ENCODE measurements at places on chromosomes 7 and 10.

- no peak for DNase-seq
Measured at GRCh38 chr7:141043616-141044015, 28.9 kb upstream of the MRPS33 start.

- no peak for DNase-seq
Measured at GRCh38 chr7:19470031-19470430, 238.8 kb downstream of the POLR1F start.

DNA sequence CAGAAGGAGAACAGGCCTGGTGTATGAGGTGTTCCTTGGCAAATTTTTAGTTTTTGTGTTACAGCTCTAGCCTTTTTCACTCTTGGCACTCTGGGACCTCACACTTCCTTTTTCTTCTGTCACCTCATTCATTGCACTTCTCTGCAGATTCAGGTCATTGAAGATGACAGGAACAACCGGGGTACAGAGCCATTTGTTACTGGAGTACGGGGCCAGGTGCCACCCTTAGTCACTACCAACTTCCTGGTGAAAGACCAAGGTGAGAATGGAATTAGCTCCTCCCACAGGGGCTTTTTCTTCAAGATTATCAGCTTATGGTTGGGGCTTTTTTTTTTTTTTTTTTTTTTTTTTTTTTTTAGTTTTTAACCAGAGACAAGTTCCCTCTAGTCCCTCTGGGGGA, 18.5 kb upstream of the CHCHD1 start:
- no peak for DNase-seq

- DNase-seq, result no peak
Measured at GRCh38 chr10:122279725-122280141, 8.6 kb downstream of the BTBD16 start.

DNA sequence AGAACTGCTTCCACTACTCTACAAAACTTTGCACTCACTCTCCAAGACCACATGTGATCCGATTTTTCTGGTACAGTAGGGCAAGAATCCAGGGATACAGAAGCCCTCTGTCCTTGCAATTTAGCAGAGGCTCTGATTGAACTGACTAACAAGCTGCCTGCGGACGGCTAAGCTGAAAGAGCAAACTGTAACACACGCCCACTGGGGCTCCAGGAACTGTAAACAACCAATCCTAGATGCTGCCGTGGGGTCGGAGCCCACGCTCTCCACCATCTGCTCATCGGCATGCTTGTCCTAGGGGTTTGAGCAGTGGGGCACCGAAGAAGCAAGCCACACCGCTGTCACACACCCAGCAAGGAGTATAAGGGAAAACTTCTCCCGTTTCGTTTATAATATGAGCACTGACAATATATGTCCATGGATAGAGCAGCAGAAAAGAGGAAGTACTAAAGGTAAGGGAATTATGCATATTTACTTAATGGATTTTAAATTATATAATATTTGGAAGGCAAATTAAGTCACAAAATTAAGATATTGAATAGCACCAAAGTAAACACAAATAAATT, 634.4 kb upstream of the POT1 start:
- no peak for DNase-seq

DNA sequence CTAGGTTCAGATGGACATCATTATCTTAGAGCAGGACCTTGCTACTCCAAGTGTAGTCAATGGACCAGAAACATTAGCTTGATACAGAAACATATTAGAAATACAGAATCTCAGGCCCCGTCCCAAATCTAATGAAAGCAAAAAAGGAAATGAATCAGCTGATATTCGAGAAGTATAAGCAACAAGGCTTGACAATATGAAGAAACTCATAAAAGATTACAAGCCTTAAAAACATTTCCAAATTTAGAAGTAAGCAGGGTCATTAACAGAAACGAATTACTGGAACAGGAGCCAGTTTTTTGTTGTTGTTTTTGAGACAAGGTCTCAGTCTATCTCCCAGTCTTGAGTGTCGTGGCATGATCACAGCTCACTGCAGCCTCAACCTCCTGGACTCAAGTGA, 40.5 kb upstream of the GSAP start:
- DNase-seq, result no peak

GRCh38 chr7:38229386-38229785, 44.0 kb downstream of the TARP start:
- no peak for DNase-seq

DNA sequence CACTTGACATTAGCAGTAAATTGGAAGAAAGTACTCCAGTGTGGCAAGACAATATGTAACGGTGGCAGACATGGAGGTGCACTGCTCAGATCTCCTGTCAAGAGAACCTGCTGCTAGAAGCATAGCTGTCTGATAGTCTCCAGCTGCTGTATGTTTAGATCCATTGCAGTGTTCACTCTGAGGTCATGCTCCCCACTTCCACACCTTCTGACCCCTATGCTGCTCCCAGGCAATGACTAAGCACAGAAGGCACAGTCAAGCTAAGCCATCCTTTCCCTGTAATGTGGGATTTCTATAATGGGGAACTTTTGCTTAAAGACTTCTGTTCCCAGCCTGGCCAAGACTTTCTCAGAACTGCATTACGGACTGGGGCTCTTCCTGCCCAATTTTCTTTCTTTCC, 315.8 kb downstream of the HPSE2 start:
- DNase-seq, result no peak

- no peak for DNase-seq
Measured at GRCh38 chr10:71846816-71847215, 4.2 kb downstream of the PSAP start.

GRCh38 chr7:44852590-44852989, 4.7 kb upstream of the H2AZ2 start:
- no peak for DNase-seq

DNA sequence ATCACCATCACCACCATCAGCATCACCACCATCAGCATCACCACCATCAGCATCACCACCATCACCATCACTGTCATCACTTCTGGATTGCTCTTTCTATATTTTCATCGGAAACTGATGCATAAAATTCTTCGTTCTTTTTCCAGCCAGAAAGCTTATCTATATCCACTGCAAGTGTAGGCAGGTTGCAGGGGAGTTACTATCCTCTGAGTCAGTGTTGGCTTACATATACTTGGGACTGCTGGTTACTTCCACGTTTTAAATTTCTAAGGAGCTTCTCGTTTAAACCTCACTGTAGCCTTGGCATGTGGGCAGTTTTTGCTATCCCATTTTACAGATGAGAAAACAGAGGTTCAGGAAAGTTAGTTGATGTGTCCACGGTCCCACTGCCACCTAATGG, 66.1 kb downstream of the FOXL3 start:
- no peak for DNase-seq

DNA sequence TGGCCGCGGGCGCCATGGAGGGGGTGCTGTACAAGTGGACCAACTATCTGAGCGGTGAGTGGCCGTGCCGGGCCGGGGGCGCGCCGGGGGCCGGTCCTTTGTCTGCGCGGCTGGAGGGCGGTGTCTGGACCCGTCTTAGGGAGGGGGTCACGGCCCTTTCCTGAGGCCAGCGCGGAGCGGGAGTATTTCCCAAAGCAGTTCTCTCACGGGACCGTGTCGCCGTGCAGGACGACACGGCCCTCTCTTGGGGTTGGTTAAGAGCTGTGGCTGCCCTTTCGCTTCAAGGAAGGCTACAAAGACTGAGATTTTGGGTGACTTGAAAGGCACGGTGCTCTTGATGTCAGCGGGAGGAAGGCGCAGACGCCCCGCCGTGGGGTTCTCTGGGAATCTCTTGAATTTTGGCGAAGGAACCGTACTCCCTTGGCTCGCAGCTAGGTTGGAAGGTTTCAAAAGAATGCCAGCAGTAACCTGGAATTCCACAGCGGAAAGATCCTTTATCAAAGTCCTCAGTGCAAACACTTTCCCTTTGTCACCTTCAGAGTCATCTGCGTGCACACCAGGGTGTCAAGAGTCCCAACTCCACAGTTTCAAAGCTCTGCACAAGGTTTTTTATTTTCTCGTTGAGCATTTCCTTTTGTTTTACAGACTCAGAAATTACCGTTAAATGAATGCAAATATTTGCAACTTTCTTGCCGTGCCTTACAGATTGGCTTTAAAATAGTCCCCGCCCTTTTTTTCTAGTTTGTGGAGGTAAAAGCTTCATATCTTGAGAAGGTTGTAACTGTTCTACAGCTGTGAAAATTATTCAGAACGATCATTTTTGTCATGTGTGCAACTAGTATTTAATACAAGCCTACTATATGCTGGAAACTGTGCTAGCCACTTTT, 780 bp downstream of the PLEKHA8 start:
- no peak for DNase-seq

DNA sequence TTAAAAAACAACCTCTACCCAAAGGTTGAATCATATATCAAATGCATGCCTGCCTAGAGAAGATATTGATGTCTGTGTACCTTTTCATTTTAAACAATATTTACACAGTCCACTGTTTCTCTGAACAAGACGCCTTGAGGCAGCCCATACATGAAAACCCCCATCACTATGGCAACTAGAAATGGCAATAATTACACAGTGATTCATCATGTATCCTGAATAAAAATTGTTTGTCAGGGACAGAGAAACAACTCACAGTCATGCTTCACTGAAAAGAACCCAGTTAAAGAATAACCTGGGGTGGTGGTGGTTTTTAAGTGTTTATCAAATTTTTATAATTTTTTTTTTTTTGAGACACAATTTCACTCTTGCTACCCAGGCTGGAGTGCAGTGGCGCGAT, 19.7 kb downstream of the DNAJC12 start:
- DNase-seq, result no peak

DNA sequence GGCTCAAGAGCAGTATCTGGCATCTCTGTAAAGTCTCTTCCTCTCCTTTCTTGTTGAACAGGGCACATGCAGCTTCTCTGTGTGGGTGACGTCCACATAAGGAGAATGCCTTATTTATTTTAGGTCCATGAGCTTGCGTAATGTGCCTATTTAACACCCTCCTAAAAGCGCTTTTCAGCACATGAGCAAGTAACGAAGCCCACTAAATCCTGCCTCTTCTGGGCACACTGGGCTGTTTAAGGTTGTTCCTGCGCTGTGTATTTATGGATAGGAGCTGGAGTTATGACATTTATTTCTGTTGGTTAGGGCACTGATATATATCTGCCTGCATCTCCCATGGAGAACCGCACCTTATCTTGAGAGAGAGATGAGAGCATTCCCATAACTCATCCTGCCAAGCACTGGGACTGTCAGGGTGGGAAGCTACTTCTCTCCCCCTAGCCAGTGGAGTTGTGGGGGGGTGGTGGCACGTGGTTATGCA, 76.1 kb downstream of the LRRC4 start:
- no peak for DNase-seq

DNA sequence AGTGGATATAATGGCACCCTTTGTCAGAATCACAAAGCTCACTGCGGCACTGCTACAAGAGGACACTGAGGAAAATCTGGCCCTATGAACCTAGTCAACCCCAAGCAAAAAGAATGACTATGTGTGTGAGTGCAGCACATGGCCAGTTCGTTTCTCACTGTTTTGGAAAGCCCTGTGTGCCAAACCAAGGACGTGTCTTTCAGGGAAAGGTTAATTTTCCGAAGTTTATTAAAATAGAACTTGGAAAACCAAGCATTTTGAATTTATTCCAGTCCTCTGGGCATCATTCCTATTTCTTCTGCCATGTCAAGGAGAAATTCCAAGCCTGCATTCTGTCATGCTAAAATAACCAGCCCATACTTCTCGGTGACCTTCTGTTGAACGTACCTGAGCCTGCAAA, 471.8 kb downstream of the PLXDC2 start:
- no peak for DNase-seq

- DNase-seq, result no peak
Measured at GRCh38 chr7:67484244-67484751, 487.7 kb downstream of the TYW1 start.

DNA sequence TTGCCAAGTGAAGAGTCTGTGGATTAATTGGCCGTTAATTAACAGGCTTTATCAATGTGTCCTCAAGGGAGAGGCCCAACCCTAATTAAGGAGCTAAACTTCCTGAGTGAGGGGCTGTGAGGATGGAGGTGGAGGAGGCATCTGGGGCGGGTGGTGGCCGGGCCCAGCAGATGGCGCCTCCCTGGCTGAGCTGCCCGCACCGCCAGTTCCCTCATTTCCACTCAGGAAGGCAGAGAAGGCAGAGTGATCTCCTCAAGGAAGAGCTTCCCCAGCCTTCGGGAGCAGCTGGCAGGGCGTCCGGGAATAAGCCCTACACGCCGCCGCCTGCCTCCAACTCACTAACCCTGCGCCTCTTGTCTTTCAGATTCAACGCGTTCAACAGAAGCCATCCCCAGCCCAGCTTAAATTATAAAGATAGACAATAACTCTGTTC, 112.2 kb downstream of the CYTH3 start:
- no peak for DNase-seq

GRCh38 chr7:128020159-128020558, 11.1 kb downstream of the LRRC4 start:
- DNase-seq, result no peak

DNA sequence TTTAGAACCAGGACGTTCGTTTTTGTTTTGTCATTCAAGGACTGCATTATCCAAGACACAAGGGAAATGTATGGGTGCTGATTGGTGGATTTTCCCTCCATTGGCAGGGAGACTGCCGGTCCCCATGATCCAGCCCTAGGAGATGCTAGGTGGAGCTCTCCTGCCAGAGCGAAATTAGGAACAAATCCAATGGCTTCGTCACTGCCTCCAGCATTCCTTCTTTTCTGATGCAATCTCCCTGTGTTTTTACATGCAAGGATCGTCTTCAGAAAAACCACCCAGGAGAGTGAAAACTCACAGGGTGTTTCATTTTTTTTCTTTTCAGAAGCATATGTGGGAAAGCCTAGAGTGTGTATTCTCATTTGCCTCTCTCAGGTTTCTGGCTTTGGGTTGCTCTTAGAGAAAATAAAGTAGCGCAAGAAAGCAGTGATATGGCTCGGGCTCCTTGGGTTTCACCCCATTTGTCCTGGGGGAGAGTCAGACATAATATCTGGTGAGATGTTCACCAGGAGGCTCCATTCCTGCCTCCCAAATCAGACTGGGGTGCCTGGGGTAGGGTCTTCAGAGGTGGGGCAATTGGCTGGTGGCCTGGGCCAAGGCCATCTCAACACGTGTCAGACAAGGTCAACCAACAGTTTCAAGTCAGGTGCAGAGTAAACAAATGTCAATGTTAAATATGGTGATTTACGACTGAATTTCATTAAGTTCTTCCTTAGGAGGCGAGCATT, 450.9 kb upstream of the MKI67 start:
- no peak for DNase-seq

DNA sequence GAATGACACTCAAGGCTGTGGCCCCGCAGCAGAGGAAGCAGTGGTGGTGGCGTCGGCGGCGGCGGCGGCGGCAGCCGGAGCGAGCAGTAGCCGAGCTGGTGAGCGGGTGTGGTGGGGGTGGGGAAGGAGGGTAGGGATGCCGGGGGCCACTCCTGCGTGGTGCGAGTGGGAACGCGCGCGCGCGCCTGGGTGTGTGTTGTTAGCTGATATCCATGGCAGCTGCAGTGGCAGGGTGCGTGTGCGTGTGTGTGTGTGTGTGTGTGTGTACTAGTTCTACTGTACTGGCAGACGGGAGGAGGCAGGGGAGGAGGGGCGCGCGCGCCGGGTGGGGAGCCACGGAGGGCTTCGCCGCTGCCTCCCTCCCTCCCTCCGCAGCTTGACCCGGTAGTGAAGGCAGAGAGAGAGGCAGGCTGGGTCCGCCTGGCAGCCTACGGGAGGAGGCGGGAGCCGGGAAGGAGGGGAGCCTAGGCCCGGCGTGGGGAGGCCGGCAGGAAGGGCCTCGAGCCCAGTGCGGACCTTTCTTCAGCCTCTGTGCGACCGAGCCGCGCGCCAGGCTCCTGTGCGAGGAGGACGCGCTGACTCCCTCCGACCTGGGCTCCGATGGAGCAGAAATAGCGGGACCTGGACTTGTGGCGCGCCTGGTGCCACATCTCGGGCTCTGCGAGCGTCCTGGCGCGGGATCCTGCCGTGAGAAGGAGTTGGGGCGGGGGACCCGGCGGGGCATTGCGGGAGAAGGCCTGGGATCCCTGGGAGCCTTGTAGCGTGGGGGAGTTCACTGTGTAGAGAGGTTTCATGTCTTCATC, at the start of gene MAGI2:
MAGI2 (minus strand) TSS at position 110 of the 803 bp plus-strand sequence. CDS start 347 bp downstream, outside the sequence.
- no peak for DNase-seq

- no peak for DNase-seq
Measured at GRCh38 chr10:130078120-130078519, 32.5 kb downstream of the C10orf143 start.
